ENCODE measurements at places on chromosomes 6 and 20.

DNA sequence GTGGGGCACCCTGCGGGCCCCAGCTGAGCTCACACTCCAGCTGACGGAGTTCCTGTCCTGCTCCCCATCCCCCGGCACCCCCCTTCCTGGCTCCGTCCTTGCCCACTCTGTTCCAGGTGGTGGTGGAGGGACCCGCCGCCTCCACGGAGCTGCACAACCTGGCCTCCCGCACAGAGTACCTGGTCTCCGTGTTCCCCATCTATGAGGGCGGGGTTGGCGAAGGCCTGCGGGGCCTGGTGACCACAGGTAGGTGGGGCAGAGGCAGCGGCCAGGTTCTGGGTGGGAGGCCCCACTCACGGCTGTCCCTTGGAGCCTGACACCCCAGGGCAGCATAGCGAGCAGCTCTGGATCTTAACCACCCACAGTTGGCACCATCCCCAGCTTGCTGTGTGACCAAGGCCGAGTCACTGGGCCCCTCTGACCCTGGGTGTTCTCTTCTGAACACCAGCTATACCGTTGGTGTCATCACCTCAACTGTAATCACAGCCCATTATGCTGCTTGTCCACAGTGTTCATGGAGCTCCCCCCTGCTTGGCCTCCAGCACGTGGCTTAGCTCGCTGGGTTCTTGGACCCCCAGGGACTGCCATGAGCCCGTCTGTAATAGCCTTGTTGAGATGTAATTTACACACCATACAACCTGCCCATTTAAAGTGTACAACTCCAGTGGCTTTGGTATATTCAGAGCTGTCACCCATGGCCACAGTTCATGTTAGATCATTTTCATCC, 17.4 kb downstream of the COL20A1 start:
- DNase-seq, result no peak

DNA sequence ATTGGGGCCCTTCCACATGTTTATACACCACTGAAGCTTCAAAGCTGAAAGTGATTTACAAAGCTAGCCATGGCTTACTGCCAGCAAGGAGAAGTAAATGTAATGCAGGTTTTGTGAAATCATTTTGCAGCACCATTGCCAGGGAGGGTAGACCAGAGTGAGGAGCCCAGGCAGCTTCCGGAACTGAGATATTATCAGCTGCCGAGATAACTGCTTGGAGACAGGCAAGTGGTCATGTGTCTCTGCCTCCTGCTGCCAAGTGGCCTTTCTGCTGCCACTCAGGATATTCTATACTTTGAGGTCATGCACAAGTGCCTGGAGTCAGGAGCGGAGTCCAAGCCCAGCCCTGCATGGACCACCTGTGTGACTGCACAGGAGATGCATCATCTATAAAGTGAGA, 160.2 kb downstream of the SYNDIG1 start:
- no peak for DNase-seq

- DNase-seq, result no peak
Measured at GRCh38 chr6:140661691-140662090, 1287.2 kb upstream of the CITED2 start.

- no peak for DNase-seq
Measured at GRCh38 chr20:881051-881782, 34.9 kb downstream of the ANGPT4 start.

- DNase-seq, result no peak
Measured at GRCh38 chr6:20352346-20352745, 49.3 kb upstream of the E2F3 start.

- DNase-seq, result no peak
Measured at GRCh38 chr6:134147034-134147533, 94.7 kb upstream of the SLC2A12 start.

- no peak for DNase-seq
Measured at GRCh38 chr6:83958241-83958685, 75.3 kb upstream of the MRAP2 start.

GRCh38 chr6:31575335-31575901, at the start of gene TNF:
Gene TNF (plus strand): TSS chr6:31575565. CDS start chr6:31575742, 177 bp downstream.
- DNase-seq, result no peak

GRCh38 chr6:39152262-39152661, 37.3 kb upstream of the SAYSD1 start:
- DNase-seq, result no peak

GRCh38 chr6:169997930-169998218, 246.5 kb downstream of the ERMARD start:
- DNase-seq, result no peak

DNA sequence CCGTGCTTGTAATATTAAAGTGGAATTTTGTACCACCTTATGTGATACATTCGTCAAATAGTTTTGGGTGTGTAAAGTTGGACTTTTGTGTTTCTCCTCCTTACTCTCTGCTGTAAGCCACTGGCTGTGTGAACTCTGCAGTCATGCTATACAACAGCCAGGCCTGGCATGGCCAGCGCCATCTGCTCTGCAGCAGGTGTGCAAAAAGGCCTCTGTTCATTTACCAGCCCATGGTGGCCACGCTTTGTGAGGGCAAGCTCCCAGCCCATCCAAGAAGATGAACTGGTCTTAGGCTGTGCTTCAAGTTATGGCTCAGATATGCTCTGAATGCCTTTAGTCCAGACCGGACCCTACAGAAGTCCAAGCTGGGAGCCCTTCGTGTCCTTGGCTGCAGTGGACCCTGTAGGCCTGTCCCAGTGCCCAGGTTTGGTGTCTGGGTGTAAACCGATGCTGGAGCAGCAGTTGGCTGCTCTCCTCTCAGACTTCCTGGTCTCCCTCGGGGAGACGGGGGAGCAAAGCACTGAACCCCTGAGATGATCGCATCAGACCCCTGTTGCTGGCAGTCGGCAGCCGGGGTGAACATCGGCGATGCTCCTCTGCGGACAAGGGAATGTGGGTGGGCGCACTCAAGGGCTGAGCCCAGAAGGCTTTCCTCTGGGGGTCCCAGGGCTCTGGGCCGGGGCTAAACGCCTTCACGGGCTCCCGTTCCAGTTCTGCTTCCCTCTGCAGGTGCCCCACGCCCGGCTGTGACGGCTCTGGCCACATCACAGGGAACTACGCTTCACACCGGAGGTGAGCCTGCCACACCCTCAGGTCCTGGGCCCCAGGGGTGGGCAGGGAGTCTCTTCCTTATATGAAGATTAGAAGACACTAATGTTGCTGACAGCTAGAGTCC, 28.6 kb upstream of the PCMTD2 start:
- DNase-seq, result no peak

GRCh38 chr6:36607683-36608386, 13.7 kb downstream of the SRSF3 start:
- DNase-seq, result no peak

DNA sequence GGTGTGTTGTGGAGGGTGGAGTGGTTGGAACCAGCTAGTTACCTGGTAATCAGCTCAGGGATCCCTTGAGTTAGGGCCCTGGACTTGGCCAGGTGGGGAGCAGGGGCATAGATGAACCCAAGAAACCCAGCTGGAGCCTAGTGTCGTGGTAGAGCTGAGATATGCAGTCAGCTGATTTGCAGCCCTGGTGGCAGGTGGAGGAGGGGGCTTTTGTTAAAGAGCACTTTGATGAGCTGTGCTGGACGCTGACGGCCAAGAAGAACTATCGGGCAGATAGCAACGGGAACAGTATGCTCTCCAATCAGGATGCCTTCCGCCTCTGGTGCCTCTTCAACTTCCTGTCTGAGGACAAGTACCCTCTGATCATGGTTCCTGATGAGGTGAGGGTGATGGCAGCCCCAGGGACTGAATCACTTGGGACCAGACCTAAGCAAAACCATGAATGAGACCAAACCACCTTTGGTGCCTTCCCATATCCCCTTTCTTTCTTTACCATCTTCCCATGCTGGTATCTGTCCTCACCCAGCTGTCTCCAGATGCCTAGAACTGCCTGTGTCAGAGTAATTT, 12.7 kb downstream of the DEF6 start:
- DNase-seq, result no peak

GRCh38 chr6:97049253-97050011, 124.9 kb downstream of the KLHL32 start:
- no peak for DNase-seq

DNA sequence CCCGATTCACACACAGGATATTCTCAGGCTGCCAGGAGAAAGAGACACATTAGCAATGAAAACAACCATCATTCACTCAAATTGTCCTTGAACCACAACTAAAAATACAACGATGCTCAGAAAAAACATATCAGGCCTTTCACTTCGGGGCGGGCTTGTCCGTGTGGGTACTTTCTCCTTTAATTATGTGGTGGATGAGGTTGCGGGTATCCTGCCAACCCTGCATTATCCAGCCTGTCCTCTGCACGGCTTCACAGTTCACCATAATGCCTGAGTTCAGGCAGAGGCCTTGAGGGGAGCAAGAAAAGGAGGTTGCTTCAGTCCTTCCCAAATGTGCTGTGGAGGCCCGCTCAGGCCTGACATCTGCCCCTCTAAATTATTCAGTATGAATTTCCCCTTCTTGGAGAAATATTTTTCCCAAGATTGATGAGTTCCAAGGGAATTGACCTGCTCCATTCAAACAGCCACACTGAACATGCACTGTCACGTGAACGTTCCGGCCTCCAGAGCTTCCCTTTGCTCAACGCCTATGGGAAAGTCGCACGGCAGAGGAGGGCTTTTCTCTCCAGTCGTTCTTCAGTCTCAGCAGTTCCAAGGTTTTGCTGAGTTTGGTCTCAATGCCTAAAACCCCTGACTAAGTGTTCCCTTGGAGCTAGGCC, 70.3 kb downstream of the MYLK4 start:
- DNase-seq, result no peak

- no peak for DNase-seq
Measured at GRCh38 chr6:2795956-2796355, 30.8 kb downstream of the WRNIP1 start.

DNA sequence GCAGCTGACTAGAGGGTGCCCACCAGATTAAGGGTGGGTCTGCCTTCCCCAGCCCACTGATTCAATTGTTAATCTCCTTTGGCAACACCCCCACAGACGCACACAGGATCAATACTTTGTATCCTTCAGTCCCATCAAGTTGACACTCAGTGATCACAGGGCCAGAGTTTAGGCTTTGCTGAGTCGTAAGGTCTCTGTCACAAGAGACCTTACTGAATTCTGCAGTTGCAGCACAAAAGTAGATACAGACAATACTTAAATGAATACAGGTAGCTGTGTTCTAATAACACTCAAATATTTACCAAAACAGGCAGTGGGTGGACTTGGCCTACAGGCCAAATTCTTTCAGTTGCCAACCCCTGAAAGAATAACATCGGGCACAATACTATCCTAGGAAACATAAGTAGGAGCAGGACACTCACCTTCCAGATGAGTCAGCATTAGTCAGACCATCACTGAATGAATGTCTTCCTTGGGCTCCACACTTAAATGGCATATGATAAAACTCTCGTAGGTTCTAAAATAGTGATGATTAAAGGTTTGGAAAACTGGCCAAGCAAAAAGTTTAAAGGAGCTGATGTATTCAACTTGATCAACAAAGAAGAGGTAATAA, 190.0 kb downstream of the UBE3D start:
- DNase-seq, result peak; percentile 92

- no peak for DNase-seq
Measured at GRCh38 chr20:62317167-62317655, 14.4 kb downstream of the ADRM1 start.

- no peak for DNase-seq
Measured at GRCh38 chr6:2185466-2185865, 59.9 kb downstream of the GMDS start.

DNA sequence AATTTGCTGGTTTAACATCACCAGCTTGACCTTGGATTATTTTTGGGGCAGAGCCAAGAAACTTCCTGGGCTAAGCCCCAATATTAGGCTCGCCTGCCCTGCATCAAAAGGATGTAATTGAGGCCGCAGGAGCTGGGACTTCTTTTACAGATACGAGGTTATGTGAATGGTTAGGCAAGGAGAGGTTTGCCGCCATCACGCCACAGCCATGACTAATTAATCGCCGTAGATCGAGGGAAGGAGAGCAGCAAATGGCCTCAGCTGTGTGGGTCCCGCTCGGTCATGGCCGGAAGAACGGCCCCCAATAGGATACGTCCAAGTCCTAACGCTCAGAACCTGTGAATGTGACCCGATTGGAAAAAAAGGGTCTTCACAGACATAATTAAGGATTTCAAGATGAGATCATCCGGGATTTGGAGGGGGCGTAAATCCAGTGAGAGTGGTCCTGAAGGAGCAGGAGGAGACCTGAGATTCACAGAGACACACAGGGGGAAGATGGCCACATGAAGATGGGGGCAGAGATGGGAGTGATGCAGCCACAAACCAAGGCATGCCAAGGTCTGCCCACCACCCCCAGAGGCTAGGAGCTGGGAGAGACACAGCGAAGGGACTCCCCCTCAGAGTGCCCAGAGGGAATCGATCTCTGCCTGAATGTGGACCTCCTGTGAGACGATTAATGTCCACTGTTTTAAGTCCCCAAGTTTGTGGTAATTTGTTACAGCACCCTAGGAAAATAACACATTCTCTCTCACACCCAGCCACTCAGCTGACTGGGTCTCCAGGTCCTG, 10.0 kb upstream of the BNIP5 start:
- DNase-seq, result no peak

DNA sequence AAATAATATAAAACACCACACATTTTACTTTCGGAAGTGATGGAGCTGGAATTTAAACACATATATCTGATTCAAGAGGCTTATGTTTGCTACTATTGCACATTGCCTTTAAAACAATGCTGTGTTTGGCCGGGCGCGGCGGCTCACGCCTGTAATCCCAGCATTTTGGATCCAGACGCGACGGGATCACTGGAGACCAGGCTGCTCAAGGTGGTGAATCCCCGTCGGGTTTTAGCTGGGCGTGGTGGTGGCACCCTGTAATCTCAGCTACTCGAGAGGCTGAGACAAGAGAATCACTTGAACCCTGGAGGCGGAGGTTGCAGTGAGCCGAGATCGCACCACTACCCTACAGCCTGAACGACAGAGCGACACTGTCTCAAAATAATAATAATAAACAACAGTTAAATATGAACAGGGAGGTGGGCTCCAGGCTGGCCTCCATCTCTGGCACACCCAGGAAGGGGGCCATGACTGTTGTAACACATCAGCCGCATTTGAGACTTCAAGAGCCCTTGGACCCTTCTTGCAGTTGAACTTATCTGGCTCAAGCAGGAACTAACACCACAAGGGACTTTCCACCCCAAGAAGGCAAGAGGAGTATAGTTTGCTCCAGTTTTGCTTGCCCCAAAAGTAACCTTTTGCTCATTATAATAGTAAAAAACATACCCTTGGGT, 127.1 kb upstream of the ZNF184 start:
- no peak for DNase-seq

DNA sequence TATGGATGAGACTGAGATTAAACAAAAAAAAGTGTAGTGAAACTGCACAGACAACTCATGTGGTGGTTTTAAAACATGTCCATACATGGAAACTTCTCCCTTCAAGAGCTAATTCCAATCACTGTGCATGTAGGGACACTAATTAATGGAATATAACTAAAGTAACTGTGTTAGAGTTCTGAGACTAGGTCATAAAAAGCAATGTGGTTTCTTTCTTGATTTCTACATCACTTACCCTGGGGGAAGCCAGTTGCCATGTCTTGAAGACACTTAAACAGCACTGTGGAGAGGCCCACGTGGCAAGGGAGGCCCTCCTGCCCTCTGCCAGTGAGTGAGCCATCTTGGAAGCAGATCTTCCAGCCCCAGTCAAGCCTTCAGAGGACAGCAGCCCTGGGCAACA, 118.2 kb upstream of the DST start:
- DNase-seq, result no peak

Data from epithelial cell of proximal tubule (primary cell).